Mesenteric fat pad (tissue), 1 donor: ENCODE measurements at places on chromosomes 11 and 22. TPM values are rescaled to one million over a fixed set of nuclear protein-coding genes. Genes with fewer than 3 reads are reported as not detected.

MRPL17 gene
- 42.2 TPM for total RNA-seq

GAL gene
- 1.4 TPM for total RNA-seq

OR2AG1 gene
- not detected for total RNA-seq

SLC22A9 gene
- not detected for total RNA-seq

OR5AK2 gene
- not detected for total RNA-seq

SCN4B gene
- 2.3 TPM for total RNA-seq

C11orf91 gene
- 3.4 TPM for total RNA-seq

CACNA1I gene
- 0.10 TPM for total RNA-seq

POU2AF2 gene
- not detected for total RNA-seq

ALKBH3 gene
- total RNA-seq = 31.0 TPM

C11orf87 gene
- total RNA-seq = not detected

DNA sequence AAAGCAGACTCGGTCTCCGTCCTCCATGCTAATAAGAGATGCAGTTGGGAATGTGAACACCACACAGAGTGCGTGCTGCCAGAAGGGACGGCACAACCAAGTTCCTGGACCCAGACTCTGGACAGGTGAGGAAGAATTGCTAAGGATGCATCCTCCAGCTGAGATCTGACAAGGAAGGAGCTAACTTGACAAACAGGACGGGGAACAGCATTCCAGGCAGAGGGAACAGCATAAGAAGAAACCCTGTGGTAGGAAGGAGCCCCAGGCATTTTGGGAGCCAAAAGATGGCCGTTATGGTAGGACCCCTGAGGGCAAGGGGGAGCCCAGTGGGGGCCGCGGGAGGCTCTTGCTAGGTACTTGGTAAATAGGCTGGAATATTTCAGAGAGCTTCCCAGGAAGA is 6.0 kb downstream of the OSM start:
- DNase-seq = no peak

DNA sequence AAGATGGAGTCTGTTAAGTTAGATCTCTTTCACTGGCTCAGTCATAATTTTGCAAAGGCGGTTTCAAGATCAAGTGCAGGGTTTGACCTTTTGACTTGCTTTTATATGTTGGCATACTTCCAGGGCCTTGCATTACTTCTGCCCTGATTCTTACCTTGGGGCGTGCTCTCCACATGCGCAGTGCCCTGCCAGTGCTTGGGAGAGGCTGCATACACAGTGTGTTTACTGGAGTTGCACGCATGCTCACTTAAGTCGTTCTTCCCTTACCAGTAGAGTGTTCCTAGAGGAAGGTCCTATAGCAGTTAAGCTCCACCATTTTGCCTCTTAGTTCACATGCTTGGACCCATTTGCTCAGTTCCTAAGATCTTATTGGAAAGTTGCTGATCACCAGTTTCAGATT is 21.0 kb upstream of the TMEM123 start:
- DNase-seq = no peak

DNA sequence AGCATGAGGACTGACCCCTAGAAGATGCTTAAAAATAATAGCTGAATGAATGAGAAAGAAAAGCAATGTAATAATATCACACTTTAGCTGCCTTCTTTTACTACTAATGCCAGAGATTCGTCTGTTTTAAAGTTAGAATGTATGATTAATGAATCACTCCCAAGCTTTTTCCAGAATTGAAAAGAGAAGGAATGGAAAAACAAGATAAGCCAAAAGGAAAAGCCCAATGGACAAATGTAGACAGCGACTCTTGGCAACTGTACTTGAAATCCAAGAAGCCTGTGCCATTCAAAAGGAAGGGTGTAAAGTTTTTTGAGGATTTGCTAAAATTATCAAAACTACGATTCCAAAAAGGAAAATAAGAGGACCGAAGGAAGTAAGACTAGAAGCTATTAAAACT is 40.8 kb upstream of the PAMR1 start:
- DNase-seq = no peak

DNA sequence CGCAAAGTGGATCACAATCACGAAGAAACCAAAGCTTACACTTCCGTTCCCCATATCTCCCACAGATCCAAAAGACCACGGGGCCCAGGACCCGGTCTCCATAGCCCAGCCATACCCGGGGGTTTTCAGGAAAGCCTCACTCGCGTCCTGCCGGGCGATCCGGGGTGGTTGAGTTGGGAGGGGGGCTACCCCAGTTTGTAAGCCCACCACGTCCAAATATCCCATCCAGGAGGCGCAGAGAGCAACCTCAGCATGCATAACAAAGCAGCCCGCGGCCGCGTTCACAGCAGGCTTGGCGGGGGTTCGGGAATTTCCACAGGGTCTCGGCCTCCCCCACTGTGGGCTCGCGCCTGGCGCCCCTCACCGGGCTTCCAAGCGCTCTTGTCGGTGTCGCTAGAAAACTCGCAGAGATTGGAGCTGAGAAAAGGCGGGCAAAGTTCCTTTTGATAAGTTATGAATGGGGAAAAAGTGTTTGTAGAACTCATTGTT is 9.5 kb downstream of the SDF2L1 start:
- no peak for DNase-seq

DNA sequence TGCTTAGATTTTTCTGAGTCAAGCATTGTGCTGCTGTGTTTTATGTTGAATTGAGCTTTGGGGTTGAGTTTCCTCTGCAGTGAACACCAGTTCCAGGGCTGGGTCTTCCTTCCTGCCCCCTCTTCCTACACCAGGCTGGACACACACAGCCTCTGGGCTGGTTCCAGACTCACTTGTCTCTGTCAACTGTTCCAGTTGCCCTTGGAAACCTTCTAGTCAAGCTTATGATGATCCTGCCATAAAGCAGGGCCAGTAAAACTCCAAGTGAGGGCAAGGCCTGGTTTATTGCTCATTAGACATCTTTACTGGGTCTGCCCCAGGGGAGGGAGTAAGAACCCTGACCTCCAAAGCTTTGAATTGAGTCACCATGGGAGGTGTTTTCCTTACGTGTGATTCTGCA is 61.1 kb downstream of the KIAA1671 start:
- no peak for DNase-seq

DNA sequence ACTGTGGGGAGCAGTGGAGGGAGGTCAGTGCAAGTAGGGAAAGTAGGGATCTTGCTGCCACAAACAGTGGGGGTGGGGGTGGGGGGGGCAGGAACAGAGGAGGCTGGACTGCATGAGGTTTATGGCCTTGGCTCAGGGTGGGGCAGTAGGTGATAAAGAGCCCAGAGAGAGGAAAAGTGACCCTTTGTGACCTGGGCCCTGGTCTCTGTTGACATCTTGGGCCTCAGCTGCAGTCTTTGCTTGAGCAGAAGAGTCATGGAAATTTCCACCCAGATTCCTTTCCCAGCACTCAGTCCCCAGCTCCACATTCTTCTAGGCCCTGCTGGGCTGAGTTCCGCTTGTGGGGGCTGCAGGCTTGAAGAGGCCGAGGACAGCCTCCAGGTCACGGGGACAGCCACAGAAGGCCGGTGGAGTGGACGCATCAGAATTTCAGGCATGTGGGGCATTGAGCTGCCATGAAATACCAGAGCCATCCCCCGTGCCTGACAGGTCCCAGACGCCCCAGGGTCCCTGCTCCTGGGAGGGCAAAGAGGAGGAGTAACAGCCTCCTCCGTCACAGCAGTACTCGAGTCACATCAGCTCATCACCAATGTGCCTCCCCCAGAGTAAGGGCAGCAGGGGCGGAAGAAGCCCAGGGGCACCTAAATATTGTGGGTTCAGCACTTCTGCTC is 9.7 kb upstream of the MALAT1 start:
- DNase-seq = peak; percentile 90

DNA sequence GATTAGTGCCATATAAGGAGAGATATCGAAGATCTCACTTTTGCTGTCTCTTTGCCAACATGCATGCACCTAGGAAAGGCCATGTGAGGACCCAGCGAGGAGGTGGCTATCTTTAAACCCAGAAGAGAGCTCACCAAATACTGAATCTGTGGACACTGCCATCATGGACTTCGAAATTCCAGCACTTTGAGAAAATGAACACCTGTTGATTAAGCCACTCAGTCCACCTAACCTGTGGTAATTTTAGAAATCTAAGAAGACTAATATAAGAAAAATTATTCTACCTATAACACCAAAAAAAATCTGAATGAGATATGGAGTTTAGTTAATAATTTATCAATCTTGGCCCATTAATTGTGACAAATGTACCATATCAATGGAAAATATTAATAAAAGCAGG is 193.6 kb upstream of the CARD18 start:
- DNase-seq = no peak

DNA sequence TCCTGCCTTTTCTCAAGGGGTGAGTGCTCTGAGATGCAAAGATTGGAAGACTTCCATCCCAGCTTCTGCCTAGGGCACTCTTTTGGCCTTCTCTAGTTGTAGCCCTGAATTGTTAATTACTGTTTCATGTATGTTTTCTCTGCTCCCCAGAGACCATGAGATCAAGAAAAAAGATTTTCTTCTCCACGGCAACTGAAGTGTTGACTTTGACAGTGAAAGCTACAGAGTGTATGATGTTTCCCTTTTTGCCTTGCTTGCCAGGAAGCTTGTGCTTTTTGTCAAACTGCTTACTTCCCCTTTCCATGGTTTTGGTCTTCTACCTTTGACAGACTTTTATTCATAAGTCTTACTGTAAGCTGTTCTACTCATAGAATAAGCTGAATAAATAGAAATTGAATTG is 23.3 kb upstream of the EIF3D start:
- no peak for DNase-seq

DNA sequence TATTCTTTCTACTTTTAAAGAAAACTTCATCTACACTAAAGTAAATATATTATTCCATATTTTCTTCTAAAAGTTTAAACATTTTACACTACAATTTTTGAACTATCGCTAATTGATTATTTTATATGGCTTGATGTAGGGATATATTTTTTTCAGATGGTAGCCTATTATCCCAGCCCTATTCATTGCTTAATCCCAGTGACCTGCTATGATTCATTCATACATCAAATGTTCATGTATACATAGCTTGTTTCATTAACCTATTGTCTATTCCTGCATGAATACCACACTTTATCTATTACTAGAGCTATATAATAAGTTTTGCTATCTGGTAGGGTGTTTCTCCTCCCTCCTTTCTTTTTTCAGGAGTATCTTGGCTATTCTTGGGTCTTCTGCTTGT is 5.0 kb upstream of the ROBO4 start:
- no peak for DNase-seq

GRCh38 chr22:46749682-46750529 is 11.9 kb upstream of the CERK start:
- no peak for DNase-seq

DNA sequence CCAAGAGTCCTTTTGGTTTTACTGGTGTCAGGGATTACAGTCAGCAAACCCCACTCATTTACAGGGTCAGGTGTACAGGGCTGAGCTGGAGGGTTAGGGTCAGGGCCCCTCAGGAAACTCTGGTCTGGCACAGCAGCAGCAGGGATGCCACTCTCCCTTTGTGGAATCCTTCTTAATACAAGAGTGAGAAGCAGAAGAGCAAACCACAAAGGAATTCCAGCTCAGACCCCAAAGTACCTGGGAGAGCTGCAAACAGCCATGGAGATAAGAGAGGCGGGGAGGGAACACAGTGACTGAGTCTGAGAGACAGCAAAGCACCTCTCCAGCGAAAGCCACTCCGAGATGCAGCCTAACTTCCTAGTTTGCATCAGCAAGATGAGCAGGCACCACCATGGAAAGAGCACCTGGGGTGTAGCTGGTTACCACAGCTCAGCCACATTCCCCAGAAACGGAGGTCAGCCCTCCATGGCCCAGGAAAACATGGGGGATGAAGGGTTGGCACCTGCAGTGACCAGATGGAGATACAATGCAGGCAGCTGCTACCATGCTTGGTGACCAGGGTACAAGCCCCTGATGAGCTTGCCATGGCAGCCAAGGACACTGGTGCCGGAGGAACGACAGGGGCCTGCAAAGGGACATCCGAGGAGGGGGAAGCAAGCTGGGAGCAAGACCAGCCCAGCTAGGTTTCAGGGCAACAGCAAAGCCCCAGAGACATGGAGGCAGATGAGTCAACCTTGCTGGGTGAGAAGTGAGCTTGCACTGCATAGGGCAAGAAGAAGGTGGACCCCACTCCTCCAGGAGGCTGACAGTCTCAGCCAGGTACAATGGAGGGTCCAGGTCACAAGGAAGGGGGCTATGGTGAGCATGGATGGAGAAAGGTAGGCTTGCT is 3.9 kb downstream of the BET1L start:
- peak; percentile 76 for DNase-seq

DNA sequence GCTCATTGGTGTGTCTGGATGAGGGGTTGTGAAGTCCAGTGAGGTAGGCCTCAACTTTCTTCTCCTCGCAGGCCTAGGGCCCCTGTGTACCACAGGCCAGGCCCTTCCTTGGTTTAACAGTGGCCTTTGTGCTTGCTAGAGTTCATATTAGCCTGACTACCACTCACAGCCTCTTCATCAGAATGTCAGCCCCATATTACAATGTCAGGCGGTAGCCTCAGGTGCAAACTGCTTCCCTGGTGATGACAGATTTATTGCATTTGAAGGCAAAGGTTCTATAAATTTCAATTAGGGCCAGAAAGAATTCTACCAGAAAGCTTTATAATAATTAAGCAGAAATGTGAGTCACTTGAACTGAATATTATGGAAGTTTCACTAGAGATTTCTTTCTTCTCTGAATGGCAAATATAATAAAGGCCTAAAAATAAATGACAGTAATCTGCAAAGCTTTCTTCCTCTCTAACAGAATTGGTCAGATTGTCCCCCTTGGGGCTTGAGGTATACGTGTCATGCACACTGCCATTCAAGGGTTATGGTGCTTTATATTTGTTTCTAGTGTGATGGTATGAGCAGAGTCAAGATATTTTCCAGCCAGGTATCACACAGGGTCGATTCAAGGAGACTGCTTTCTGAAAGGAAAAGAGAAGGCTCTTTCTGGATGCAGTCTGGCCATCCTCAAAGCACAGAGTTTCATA is 210.3 kb downstream of the CWF19L2 start:
- DNase-seq = no peak

- DNase-seq = no peak
These were observed 292.3 kb upstream of the FAT3 start for GRCh38 chr11:91932151-91932821.

- no peak for DNase-seq
These were observed 3.8 kb upstream of the MUC2 start for GRCh38 chr11:1070594-1071462.

GRCh38 chr11:17551347-17552040 is 4.4 kb downstream of the OTOG start:
- peak; percentile 59 for DNase-seq

GRCh38 chr11:12411806-12412727 is 34.7 kb downstream of the PARVA start:
- no peak for DNase-seq

DNA sequence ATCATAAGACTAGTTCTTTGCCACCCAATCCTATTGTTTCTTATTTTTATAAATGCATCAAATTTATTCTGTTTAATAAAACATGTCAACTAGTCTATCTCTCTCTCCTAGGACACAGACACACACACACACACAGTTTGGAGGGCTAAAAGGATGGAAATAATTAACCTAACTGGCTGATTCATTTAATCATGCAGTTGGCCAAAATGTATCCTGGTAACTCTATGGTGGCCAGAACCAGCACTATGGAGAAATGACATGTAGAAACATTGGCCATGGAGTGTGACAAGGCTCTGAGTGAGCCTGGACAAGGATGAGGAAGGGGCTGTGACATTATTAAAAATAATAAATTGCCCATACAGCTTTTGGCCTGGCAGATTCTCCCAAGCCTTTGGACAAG is 64.1 kb downstream of the CLPB start:
- DNase-seq = no peak

- DNase-seq = no peak
These were observed 2.0 kb downstream of the KDM2A start for GRCh38 chr11:67120881-67121710.

GRCh38 chr22:37502342-37503182 is 16.4 kb upstream of the MFNG start:
- no peak for DNase-seq
